ENCODE measurements at places on chromosomes 16 and 17.

- no peak for DNase-seq
Measured at GRCh38 chr16:88382491-88383400, at the start of gene ZNF469. Gene ZNF469 (plus strand): TSS chr16:88382959. CDS start chr16:88427471, 44,512 bp downstream.

DNA sequence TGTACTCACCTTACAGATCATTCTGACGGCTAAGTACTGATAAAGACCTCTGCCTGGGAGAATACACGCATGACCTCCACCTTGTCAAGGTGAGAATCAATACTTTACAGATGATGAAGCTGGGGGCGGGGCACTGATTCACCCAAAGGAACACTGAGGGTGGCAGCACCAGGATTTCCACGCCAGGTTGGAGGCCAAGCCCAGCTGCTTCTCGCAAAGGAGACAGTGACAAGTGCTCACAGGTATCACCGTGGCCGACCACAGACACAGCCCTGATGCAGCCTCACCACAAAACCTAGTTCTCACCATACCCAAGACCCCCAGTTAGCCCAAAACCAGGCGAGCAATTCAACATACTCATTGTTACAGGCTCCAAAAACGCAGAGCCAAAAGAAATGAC, 434.2 kb downstream of the SOX9 start:
- no peak for DNase-seq

GRCh38 chr16:57708168-57708567, 13.6 kb downstream of the DRC7 start:
- no peak for DNase-seq

- DNase-seq: no peak
Measured at GRCh38 chr17:51341457-51341856, 81.1 kb downstream of the UTP18 start.

DNA sequence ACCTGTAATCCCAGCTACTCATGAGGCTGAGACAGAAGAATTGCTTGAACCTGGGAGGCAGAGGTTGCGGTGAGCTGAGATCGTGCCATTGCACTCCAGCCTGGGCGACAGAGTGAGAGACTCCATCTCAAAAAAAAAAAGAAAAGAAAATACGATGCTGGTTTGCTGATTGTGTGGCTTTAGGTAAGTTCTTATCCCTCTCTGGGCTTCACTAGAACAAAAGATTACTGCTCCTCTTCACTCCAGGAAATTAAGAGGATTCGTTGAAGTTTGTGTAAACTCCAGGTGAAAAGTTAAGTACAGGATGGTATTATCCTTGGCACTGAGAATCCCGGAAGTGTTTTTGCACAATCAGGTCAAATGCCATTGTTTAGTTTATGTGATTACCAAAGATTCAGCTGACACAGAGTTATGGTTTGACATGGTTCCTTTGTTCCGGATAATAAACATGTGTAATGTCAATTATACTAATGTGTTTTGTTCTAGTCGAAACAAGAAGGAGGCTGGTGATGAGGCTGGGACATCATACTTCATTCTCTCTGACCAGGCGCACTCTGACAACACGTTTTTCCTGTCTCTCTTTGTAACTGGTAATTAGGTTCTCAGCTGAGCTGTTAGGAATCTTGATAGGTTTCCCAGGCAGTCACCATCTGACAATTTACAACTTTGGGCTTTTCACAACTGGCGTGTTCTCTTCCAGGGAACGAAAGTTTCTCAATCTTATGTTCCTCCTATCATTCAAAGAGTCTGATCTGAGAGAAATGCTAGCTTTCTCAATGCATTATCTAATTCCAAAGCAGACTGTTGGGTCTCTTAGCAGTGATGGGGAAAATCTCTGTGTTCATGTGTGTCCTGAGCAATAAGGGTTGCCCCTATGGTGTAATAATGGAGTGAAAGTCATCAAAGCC, 10.8 kb upstream of the TAOK1 start:
- DNase-seq: no peak

Data from NCI-H2171 (cell line).